Left ventricle myocardium inferior (tissue), 1 donor: ENCODE measurements at places on chromosomes 13 and 19.

- no peak for DNase-seq
Measured at GRCh38 chr13:47044842-47045241, 148.0 kb upstream of the HTR2A start.

DNA sequence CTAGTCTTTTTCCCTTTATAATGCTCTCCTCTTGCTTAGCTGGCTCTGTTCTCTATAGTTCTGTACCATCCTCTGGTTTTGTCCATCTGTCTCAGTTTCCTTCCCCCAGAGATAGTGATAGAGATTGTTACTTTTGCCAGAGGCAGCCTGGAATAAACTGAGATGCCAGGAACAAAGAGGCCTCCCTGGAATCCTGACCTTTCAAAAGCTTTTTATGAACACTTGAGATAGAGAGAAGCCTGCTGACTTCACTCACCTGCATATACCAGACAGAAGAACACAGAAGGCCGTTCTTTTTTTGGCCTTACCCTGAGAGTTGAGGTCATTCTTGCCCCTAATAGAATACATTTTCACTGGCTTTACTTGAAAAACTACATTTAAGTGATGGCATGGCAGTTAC lies 150.2 kb downstream of the LHFPL6 start:
- no peak for DNase-seq

DNA sequence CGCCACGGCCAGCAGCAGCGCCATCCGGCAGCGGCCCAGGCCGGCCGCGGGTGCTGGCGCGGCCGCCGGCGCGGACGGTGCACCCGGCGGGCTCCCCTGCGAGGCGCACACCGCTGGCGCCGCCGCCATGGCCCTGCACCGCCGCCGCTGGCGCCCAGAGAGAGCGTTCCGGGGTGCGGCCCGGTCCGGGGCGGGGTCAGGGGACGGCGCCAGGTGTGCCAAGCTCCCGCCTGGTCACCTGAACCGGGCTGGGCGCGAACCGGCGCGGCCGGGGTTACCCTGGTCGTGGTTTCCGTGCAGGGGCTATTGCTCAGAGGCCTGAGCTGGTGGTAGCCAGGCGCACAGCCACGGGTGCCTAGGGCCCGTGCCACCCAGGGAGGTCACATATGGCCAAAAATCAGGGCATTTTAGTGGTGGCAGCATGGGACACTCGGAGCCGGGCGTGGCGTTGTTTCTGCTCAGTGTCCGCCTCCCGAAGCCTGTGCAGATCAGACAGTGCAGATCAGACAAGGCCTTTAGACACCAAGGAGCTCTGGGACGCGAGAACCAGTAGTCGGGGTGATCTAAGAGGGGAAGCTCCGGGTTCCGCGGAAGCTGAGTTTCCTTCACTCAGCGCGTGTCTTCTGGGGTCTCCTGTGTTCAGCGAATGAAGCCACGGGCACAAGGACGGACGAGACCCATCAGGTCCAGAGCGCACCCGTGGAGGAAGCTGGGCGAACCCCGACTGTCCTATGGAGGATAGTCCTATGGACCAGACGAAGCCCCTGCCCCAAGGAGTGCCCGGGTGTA lies at the start of gene TMEM238:
Gene TMEM238 (minus strand): TSS at position 162 of the 789 bp plus-strand sequence. CDS start 33 bp downstream, at position 129.
- peak; percentile 29 for DNase-seq

DNA sequence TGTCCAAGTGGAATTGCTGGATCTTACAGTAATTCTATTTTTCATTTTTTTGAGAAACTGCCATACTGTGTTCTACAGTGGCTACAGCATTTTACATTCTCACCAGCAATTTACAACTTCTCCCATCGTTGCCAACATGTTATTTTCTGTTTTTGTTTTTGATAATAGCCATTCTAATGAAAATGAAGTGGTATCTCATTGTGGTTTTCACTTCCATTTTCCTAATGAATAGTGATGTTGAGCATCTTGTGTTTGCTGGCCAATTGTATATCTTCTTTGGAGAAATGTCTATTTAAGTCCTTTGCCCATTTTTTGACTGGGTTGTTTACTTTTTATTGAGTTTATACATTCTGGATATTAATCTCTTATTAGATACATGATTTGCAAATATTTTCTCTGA lies 38.6 kb downstream of the KCNRG start:
- no peak for DNase-seq

- peak; percentile 17 for DNase-seq
Measured at GRCh38 chr19:55809381-55810058, 22.3 kb downstream of the NLRP11 start.

DNA sequence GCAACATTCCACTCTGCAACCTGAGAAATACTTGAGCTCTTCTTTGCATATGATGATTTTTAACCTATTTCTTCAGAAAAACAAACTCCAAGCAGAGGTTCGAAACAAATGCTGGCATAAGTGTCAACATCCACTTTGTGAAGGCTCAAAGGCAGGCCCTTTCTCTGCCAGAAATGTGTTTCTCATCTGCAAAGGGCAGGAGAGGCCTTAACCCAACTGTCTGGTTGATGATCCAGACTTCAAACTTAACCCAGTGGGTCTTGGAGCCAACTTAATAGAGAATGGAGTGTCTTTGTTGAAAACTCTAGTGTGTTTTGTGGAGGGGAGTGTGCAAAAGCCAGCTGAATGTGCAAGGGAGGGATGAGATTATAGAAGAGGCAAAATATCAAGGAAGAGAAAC lies 28.3 kb upstream of the ZNF507 start:
- DNase-seq: no peak

DNA sequence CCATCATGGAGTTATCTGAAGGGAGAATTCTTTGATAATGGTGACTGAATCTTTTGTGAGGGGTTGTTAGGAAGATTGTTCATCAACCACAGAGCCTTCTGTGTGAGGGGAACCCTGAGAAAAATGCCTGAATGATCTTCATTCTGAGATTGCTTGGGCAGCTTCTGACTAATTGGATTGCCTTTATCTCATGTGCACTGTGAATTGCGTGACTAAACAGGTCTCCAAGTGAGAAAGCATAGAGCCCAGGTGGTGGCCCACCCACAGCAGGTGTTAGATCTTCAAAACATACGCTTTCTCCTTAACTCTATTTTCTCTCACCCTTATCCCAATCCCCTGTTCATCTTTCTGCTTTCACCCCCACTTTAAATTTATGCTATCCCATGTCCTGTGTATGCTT lies 58.3 kb downstream of the DOCK9 start:
- DNase-seq: no peak

DNA sequence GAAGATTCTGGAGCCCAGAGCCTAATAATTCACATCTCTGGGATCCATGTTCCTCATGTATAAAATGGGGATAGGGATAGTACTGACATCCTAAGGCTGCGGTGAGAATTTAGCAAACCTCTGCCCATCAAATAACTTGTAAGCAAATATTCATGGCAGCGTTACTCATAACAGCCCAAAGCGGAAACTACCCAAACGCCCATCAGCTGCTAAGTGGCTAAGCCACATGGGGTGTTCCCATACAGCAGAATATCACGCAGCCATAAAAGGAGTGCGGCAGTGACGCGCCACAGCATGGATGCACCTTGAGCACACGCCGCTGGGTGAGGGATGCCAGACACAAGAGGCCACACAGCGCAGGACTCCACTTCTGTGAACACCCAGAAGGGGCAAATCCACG lies 19.7 kb downstream of the VRK3 start:
- no peak for DNase-seq

- no peak for DNase-seq
Measured at GRCh38 chr13:75639454-75639853, 3.3 kb downstream of the LMO7 start.

- DNase-seq: no peak
Measured at GRCh38 chr13:25840261-25840660, 211.6 kb downstream of the SHISA2 start.

GRCh38 chr13:113930671-113931637 lies 42.9 kb downstream of the C13orf46 start:
- DNase-seq: no peak

GRCh38 chr19:13098277-13099072 lies 4.2 kb downstream of the LYL1 start:
- DNase-seq: no peak

DNA sequence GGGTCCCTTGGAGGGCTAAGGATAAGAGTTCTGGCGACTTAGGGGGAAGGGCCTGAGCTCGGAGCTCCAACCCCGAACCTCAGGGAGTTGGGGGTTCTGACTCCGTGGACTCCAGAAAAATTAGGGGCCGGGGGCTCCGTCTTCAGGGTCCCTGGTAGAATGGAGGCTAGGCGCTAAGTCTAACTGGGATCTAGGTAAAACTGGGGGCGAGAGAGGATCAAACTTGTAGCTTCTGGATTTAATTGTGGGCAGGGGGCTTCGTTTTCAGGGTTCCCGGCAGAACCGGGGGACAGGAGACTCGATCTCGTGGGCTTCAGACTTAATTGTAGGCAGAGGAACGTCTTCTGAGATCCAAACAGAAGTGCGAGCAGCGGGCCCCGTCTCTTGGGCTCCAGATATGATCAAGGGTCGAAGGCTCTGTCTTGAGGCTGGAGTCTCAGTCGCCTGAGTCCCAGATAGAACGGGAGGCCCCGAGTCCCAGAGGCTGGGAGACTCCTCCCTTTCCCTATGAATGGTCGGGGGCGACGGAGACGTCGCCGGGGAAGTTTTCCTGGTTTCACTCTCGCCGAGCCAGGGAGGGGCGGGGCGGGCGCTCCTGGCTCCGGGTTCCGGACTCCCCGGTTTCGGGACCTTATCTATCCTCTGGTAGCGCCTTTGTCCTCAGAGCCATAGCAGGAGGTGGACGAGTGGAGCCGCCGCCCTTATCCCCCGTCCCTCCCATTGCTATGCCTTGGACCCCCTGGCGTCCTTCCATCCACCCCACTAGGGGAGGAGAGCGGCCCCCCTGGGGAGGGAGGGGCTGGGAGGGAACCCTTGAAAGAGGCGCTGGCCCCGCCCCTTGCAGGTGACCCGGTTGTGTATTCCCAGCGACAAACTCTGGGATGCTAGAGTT lies 1.3 kb downstream of the NECTIN2 start:
- peak; percentile 70 for DNase-seq

GRCh38 chr13:73082471-73082870 lies 23.7 kb downstream of the KLF5 start:
- no peak for DNase-seq

GRCh38 chr13:89688918-89689317 lies 1658.6 kb upstream of the MIR17HG start:
- peak; percentile 34 for DNase-seq

GRCh38 chr19:3274942-3275582 lies 50.6 kb downstream of the CELF5 start:
- no peak for DNase-seq
